ENCODE measurements at places on chromosomes 1 and 21. TPM values are rescaled to one million over a fixed set of nuclear protein-coding genes. Genes with fewer than 3 reads are reported as not detected.

Gene LAPTM5
- total RNA-seq, result not detected

DNA sequence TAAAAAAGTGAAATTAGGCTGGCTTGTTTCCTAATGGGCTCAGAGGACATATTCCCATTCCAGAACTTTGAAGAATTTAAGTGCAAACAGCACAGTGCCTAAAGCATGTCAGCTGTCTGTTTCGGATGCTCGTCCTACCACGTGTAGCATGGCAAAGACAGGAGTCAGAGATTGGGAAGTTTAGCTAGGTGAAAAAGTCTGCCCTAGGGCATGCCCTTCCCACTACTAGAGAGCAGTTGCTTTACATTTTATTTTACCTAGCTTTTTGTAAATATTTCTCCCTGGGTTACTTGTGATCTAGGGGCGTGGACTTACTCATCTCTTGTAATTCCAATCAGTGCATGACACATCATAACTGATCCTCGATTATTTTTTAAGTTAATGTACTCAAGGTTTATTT is 111.1 kb downstream of the LMO4 start:
- DNase-seq, result no peak

Gene CSRP1
- 0.56 TPM for total RNA-seq

Gene OLFML2B
- 66.7 TPM for total RNA-seq

Gene EPHA8
- total RNA-seq, result 0.51 TPM

DNA sequence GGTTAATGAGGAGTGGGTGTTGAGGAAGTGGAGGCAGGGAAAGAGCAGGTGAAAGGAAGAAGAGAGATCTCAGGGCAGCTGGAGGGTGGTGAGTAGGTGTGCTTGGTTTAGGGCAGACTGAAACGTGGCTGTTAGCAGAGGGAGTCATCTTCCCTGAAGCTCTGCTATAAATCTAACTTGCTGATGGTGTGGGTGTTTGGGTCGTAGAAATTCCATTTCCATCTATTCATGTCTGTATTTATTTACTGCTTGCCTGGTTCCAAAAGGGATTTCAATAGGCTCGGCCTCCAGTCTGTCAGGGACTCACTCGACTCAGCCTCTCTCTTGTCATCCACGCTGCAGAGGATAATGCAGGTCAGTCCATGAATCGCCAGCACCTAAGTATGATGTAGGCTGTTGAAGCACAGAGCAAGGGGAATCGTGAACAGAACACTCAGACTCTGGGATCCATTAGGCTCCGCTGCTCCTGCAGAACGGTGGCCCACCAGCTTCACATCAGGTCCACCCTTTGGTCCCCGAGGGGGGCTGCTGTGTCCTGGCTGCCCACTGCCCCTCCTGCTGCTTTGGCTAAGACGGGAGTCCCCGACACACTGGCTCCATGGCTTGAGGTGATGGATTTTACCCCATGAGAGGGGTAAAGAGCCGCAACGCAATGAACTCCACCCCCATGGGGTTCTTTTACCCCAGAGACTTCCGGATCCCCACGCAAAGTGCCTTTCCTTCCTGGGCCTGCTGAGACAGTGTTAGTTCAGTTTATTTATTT is 156.2 kb downstream of the RHOU start:
- DNase-seq, result peak; percentile 60

GRCh38 chr1:64312431-64312830 is 109.0 kb downstream of the UBE2U start:
- DNase-seq, result no peak

Gene S100B
- total RNA-seq, result not detected

DNA sequence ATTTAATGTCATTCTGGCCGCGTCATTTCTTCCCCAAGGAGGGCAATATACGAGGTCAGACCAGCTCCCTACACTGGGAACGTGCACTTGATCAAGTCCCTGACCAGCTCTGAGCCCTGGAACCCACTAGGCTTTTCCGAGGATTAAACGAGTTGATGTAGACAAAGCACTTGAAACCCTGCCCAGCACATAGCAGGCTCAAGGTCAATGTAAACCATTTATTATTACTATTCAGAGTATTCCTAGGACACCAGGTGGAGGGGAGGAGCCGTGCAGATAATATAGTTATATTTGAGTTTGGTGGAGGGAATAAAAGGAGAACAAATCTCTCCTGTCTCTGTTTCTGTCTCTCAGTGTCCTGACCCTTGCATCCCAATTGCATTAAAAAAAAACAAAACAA is 174.1 kb upstream of the IGSF21 start:
- no peak for DNase-seq

DNA sequence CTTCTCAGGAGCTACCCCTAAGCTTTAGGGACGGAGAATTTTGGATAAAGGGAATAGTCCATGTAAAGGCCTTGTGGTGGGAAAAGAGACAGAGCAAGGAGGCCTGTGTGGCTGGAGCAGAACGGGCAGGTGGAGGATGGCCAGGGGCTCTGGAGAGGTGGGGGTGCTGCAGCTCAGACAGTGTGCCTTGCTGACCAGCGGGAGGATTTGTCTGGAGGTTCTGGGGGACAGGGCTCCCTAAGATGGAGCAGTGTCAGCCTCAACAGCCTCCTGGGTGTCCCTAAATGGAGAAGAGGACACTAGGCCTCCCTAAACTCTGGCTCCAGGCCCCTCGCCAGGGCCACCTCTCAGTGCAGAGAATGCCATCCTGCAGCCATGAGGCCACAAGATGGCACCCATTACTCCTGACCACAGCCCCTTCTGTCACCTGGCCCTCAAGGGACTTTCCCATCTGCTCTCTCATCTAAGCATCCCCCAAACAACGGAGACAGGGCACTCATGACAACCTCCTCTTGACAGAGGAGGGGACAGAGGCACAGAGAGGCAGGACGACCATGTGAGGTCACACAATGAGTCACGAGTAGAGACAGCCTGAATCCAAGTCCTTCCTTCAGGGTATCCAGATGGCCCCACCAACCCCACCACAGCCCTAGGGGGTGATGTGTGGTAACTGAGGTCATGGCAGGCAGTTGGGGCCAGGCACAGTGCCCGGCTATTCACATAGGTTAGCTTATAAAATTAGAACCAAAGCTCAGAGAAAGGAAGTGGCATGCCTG is 94.7 kb downstream of the DMRTB1 start:
- DNase-seq, result no peak

Gene HYI
- 43.2 TPM for total RNA-seq
